Stimulated activated CD4-positive, alpha-beta T cell treated with anti-CD3 and anti-CD28 coated beads, TNF-alpha, amount 100 ng/mL, for 1 hour (primary cell): ENCODE measurements at places on chromosomes 5 and 9.

- DNase-seq: no peak
Observed at GRCh38 chr9:131982671-131983239, 96.9 kb downstream of the MED27 start.

- DNase-seq: no peak
Observed at GRCh38 chr9:115649991-115650472, 503.6 kb upstream of the PAPPA start.

DNA sequence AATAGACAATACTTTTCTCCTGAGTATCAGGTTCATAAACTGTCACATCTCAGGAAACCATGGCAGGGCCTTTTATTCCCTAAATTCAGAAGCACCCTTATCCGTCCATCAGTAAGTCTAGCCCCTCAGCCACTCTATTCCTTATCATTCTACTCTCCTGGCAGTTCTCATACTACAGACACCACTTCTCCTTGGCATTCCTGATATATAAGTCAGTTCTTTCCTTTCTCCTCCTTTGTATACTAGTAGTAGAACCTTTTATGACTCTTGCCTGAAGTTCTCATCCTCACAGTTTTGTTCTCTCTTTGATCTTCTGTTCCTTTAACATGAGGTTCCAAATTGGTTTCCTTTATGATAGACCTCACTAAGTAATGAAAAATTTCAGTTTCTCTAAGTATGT is 29.3 kb downstream of the GRAMD2B start:
- DNase-seq: no peak

DNA sequence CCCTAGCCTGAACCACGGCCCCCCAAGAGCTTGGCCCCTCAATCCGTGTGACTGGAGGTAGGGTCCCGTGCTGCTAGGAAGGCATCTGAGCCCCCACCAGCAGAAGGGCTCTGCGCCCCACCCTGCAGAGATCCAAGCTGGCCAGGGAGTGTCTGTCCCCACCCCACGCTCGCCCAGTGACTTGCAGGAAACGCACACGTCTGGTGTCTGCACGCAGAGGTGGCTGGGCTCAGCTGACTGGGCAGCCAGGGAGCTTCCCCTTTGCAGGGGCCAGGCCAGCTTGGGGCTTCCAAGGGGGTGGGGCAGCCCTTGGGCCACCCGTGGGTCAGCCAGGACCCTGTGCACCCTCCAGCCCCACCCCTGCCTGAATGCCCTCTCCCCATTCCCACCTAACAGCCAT is 24.3 kb downstream of the NOTCH1 start:
- DNase-seq: no peak

GRCh38 chr5:172634106-172634899 is 6.8 kb upstream of the NEURL1B start:
- no peak for DNase-seq

- no peak for DNase-seq
Observed at GRCh38 chr9:111825468-111826145, 30.9 kb upstream of the SHOC1 start.

- DNase-seq: no peak
Observed at GRCh38 chr5:42483472-42484154, 60.4 kb downstream of the GHR start.
